ENCODE measurements at places on chromosomes 2 and 18.

GRCh38 chr2:35355056-35355455 lies 1000.5 kb upstream of the CRIM1 start:
- DNase-seq, result no peak

GRCh38 chr2:30398084-30398873 lies 48.8 kb upstream of the LCLAT1 start:
- no peak for DNase-seq

DNA sequence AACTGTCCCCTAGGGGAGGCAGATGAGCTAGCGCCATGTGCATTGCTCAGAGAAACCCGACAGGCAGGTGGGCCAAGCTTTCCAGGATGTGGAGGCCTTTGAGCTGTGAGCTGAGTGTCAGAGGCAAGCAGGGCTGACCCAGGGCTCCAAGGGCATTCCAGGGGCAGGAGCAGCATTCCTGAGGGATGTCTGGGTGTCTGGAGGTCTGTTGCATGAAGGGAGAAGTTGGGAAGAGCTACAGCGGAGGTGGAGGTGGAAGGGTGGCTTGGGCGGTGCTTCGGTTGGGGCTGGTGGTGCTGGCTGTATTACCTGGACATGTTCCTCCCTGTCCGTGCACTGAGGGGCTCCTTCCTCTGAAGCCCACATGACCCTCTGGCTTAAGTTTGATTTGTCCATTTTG lies 102.8 kb downstream of the RNF144A start:
- no peak for DNase-seq

GRCh38 chr2:190802626-190803209 lies 77.9 kb upstream of the GLS start:
- no peak for DNase-seq

GRCh38 chr2:43294973-43295603 lies 68.7 kb upstream of the ZFP36L2 start:
- no peak for DNase-seq

Measured in NCI-H187 treated with DMSO at 0.1 percent for 48 hours (cell line).